ENCODE measurements at places on chromosomes 2 and 18. TPM values are rescaled to one million over a fixed set of nuclear protein-coding genes. Genes with fewer than 3 reads are reported as not detected.

NRBP1 gene
- total RNA-seq, result 138 TPM

CD207 gene
- not detected for total RNA-seq

GKN2 gene
- total RNA-seq, result not detected

GRCh38 chr2:54149638-54150441, 34.4 kb downstream of the ACYP2 start:
- no peak for DNase-seq

DNA sequence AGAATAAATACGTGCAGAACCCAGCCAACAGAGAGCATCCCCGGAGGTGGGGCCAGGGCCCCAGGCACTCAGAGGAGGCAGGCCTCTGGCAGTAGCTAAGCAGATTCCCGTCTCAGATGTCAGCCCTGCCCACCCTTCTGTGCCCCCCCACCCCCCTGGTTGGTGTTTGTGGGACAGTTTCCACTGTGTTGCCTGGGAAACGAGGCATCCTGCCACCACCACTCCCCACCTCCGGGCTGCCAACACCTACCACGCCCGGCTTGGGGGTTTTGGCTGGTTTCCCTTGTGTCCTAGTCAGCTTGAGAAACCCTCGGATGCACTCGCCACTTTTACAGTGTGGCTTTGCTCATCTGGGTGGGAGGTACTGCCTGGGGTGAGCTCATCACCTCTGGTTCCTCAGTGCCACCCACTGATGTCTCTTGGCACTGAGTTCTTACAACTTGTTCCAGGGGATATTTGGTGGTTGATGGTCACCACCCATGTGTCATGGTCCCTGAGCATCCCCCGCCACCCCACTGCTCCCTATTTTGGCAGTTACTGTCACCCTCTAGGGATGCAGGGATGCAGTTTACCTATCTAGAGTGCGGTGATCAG, 72.4 kb upstream of the YWHAQ start:
- DNase-seq, result peak; percentile 100

DNA sequence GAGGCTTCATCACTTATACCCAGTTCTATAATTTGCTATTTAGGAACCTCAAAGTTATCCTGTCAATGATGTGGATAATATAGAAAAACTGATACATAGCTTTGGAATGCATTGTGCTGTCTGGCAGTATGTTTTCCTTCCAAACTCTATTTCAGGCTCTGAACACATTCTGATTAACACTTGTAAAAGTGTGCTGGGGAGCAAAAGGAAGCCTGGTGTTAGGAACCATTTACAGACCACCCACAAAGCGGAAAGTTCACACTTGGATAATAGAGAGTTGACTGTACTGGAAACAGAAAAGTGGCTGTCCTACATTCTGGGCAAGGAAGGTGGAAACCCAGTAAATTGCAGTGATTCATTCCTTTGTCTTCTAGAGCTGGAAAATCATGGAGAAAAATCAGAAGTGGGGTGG, 114.5 kb upstream of the ZFP36L2 start:
- DNase-seq, result peak; percentile 72

All from RPMI7951 (cell line).